ENCODE measurements at places on chromosomes 3 and 15.

- DNase-seq: no peak
Measured at GRCh38 chr3:32452009-32452408, 50.6 kb downstream of the CMTM6 start.

- DNase-seq: no peak
Measured at GRCh38 chr3:43260412-43260811, 25.9 kb upstream of the SNRK start.

- DNase-seq: no peak
Measured at GRCh38 chr3:33377489-33377888, 62.7 kb downstream of the UBP1 start.

GRCh38 chr15:75989045-75989444, 23.2 kb downstream of the NRG4 start:
- peak; percentile 31 for DNase-seq

All from fibroblast of skin of right biceps (primary cell).